ENCODE measurements at places on chromosomes 5 and 9. TPM values are rescaled to one million over a fixed set of nuclear protein-coding genes. Genes with fewer than 3 reads are reported as not detected.
A peak's percentile ranks its signal among the peaks of the same experiment; 100 is the strongest.

- no peak for DNase-seq
Observed at GRCh38 chr5:125581311-125581710, 834.9 kb upstream of the ZNF608 start.

DNA sequence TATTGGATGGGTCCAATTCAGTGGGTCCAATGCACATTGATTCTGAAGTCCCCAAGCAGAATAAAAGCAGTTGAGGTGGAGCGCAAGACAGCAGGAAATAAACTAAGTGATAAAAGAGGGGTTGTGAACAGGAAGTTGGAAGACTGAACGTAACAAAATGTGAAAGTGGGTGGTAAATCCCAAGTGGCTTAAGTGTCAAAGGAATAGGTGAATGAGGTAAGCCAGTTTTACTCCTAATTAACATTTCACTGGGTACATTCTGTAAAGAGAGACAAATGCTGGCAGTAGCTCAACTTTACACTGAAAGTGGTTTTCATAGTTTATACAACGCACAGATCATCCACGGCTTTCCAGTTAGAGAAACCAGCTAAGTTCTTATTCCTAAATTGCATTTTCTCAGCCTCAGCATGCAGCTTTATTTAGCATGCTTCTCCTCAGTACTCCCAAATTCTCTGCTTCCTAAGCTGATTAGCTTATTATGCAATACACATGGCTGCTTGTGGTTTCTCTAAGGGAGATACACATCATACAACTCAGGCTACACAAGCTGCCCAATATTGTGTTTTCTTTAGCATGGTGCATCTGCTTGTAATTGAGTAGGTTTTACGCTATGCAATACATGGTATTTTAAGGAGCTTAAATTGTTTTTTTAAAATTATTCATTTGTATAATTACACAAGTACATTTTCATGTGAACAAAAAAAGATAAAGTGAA, 34.2 kb upstream of the HSD17B4 start:
- peak; percentile 73 for DNase-seq

GRCh38 chr5:54638106-54638505, 120.5 kb downstream of the SNX18 start:
- DNase-seq = no peak

GRCh38 chr5:83387041-83387440, 84.5 kb upstream of the VCAN start:
- DNase-seq = no peak

DNA sequence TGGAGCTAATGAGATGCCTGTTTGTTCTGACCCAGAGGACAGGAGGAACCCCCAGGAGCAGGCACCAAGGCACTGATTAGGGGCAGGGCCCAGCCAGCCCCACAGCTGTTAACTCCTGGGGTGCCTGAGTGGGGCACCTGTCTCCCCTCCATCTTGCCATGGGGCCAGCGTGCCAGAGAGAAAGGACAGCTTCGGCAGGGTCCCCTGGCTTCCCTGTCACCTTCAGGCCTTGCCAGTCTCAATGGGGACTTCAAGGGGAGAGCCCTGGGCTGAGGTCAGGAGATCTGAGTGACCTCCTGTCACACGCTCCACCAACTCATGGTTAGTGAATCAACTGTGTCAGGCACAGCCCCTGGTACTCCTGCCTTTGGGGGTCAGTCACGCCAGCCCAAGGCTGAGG, 152.7 kb upstream of the MVB12B start:
- DNase-seq = no peak

DNA sequence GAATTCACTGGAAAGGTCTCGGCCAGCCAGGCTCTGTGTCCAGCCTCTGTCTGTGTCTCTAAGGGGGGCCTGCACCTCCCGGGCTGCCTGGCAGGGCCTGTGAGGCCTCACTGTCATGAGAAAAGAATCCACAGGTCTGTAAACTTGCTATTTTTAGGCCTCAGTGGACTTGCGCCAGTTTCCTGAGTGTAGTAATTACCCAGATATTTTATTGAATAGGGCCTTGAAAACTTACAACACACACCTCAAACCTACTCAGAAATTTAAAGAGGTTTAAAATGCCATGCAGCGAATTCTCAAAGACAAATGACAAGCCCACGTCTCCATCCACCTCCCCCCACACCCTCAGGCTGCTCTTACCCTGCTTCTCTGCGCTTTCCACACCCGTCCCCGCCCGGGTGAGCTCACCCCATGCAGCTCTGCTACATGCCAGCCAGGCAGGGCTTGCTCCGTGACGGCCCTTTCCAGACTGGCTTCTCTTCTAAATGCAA, 8.8 kb upstream of the TENT4A start:
- peak; percentile 75 for DNase-seq

DNA sequence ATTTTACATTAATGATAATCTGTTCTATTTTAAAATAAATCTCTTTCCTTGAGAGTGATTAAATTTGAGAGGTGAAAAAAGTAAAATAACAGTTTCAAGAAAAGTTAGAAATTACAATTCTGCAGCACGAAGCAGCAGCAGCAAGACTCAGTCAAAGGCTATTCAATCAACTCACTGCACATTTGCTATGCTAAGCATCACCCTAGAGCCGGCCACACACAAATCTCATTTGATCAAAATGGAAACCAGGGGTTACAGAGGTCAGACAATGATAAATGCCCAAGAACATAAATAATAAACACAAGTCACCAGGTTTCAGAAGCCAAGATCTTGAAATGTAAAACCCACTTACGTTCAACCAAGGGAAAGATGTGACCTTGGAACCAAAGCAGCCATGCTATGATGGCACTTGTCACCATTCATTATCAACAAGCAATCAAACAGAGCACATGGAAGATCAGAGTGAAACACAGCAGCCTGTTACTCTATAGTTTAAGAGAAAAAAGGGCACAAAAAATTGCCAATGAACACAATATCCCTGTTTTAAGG, 136.0 kb downstream of the EPB41L4A start:
- no peak for DNase-seq

DNA sequence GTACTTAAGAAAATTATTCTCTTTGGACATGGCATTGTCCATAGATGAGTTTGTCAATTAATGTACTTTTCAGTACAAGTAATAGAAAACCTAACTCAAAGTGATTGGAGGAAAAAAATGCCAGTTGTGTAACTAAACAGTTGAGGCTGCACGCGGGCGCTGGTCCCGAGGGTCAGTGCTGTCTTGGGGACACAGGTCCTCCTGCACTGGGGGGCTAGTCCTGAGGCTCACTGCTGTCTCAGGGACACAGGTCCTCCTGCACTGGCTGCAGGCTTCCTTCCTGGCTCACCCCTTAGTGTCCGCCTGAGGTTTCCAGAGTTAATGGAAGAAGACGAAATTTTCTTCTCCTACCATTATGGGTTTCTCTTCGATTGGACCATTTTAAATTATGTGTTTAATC, 281.1 kb downstream of the CD180 start:
- DNase-seq = no peak

- peak; percentile 88 for DNase-seq
Observed at GRCh38 chr5:132260714-132261551, 3.4 kb downstream of the PDLIM4 start.

GRCh38 chr9:123131993-123132392, 98.5 kb downstream of the GPR21 start:
- DNase-seq = no peak

- DNase-seq = peak; percentile 73
Observed at GRCh38 chr9:131530920-131531832, at the start of gene UCK1. UCK1 (minus strand) TSS chr9:131531263; CDS start chr9:131531174, 89 bp downstream.

DNA sequence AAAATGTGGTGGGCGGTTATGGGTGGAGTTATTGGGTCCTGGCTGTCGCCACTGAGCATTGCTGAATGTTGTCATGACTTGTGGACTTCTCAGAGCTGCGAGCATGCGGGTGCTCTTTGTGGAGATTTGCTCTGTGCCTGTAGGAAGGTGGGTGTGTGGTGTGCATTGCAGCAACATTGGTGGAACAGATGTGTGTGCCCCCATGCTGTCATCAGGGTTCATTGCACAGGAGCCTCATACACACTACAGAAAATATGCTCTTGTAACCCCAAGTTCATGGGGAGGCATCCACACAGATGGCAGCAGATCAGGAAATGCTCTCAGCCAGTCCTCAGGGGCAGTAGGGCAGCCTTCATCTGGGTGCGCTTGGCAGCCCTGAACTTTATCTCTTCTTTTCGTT, 55.9 kb upstream of the PHF2 start:
- DNase-seq = no peak

DNA sequence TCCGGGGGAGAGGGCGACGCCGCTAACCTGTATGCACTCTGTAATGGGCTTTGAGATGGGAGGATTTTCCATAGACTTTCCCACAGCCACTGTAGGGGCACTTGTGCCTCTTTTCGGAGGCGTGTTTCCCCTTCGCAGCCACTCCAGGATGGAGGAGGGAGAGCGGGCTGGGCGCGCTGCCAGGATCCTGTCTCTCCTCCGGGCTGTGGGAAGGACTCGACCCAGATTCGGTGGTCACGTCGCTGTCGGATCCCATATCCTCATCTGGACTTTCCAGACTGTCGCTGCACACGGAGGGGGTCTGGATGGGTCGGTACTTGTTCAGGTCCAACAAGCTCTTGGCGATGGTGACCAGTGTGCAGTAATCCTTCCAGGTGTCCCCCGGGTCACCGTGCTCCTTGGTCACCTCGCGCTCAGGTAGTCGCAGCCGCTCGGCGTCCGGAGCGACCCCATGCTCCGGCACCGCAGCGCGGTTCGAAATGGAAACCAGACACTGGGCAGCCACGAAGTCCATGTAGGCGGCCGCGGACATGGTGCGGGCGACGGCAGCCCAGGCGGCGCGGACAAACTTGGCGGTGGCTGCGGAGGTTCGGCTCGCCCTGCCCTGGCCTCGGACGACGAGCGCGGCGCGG, 1.5 kb downstream of the KLF9 start:
- DNase-seq = peak; percentile 82

- DNase-seq = peak; percentile 100
Observed at GRCh38 chr9:13942695-13943094, 371.2 kb downstream of the NFIB start.

The SLC44A1 gene
- total RNA-seq = 36.2 TPM

The HMMR gene
- 1.3 TPM for total RNA-seq

The SOX30 gene
- total RNA-seq = under 0.01 TPM

The OGN gene
- 1.3 TPM for total RNA-seq

The ADAMTSL2 gene
- total RNA-seq = under 0.01 TPM
